ENCODE measurements at places on chromosomes 3 and 15.

- DNase-seq: no peak
Measured at GRCh38 chr3:7543294-7543880, 682.5 kb downstream of the GRM7 start.

DNA sequence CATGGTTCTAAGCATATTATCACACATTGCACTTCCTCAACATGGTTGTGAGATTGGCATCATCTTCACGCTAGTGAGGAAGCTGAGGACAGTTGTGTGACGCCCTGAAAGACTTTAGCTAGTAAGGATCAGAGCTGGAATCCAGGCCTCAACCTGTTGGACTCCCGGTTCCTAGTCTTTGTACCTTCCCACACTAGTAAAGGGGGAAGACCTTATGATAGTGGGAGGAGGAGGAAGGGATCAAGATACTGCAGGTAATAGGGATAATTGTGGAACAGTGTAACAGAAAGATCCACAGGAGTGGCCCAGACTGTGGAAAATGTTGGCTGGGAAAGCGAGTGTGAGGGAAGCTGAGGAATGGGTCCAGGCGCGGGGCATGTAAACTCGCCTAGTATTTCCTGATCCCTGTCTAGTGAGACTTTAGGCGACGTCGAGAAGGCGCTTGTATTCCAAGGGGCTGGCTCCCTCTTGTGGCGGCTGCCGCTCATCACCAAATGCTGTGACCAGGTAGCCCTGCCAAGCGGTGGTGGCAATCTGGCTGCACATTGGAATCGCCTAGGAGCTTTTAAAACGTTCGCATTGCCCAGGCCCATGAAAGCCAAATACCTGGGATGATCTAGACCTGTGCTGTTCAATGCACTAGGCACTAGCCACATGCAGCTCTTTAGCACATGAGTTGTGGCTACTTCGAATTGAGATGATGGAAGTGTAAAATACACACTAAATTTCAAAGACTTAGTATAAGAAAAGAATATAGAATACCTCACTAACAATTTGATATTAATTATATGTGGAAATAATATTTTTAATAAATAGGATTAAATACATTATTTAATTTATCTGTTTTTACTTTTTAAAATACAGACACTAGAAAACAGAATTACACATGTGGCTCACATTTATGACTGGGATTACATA is 38.8 kb upstream of the CLDN18 start:
- DNase-seq: no peak

DNA sequence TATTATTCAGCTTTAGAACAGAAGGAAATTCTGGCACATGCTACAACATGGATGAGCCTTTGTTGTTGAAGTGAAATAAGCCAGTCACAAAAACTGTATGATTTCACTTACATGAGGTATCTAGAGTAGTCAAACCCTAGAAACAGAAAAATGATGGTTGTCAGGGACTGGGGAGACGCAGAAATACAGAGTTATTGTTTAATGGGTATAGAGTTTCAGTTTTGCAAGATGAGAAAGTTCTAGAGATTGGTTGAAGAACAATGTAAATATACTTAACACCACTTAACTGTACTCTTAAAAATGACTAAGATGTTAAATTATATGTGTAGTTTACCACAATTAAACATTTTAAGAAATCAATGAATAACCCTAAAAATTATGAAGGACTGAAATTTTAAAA is 15.8 kb downstream of the SPTSSB start:
- no peak for DNase-seq

- no peak for DNase-seq
Measured at GRCh38 chr3:128906804-128907525, 27.5 kb downstream of the ACAD9 start.

DNA sequence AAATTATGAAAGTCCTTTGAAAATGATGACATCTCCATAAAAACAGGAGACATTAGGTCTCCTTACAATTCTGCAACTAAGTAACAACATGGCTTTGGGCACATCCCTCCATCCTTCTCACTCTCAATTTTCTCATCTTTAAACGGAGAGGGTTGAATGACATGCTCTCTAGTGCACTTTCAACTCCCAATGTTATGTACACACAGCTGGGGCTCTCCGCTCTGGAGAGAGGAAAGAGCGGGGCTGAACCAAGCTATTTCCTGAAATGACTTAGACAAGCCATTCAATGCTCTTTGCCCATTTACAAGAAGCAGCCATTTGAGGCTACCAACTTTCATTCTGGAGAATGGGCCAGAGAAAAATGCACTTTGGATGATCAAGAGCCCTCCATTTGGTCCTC is 144.2 kb upstream of the BNIP2 start:
- no peak for DNase-seq

DNA sequence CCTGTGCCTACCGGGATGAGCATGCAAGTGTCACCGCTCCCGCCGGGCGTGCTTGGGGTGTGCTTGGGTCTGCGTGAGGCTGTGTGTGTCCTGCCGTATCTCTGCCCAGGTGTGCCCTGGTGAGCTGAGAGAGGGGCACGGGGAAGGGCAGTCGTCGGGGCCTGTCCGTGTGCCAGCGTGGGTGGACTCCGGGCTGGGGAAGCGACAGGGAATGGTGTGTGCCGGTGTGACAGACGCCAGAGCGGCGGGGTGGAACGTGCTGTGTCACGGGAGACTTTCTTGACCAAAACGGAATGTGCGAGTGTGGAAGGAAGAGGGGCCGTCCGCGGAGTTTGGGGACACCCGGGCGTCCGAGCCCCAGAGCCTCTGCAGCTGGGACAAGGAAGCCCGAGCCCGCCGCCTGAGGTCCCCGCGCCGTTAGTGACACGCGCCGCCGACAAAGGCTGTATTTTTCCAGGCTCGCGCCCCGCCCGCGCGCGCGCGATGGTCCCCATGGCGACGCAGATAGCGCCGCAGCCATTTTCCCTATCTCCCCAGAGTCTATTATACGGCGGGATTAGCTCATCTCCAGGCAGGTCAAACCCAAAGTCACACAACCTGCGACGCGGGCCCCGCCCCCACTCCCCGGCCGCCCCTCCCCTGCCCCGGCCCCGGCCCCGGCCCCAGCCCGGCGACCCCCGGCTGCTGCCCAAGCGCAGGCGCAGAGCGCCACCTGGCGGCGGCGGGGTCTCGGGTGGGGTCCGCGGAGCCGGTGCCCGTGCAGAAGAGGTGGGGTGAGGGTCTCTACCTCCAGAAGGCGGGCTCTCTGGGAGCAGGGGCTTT is 4.5 kb upstream of the GATA2 start:
- no peak for DNase-seq

Measured in HS-5 (cell line).